ENCODE measurements at places on chromosomes 2 and 18.
A peak's percentile ranks its signal among the peaks of the same experiment; 100 is the strongest.

DNA sequence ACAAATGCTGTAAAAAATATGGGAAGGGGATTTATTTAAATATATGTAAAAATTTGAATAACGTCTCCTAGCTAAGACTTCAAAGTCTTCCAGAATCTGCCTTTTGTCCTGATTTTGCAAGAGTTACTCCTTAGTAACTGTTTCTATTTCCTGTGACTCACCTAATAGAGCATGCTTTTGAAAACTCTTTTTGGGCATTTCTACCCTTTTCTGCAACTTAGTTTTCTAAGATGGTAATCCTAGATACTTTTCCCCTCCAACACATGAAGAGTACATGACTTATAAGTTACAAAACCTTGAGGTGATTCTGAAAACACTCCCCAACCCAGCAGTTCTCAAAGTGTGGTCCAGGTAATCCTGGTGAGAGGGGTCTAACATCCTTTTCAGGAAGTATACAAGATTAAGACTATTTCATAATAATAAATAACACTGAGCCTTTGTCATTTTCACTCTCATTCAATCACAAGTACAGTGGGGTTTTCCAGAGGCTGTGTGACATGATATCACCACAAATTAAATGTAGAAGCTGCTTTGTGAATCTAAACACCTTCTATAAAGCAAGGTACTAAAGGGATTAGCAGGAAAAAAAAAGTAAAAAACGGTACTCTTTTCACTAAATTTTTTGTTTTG is 31.9 kb downstream of the PPP4R3B start:
- no peak for DNase-seq

DNA sequence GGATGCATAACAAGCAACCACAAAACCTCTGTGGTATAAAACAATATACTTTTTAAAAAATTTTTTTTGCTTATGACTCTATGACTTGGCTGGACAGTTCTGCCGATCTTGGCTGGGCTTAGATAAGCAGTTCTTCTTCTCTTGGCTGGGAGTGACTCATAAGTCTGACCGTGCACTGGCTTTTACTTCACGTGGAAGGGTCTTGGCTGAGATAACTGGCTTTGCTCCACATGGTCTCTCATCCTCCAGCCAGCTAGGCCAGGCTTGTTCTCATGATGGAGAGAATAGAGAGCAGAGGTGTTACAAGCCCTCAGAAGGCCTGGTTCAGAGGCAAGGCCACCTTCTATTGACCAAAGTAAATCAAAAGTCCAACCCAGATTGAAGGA is 178.9 kb upstream of the SERPINE2 start:
- no peak for DNase-seq

- no peak for DNase-seq
These were observed 694 bp downstream of the UNC50 start for GRCh38 chr2:98608962-98609604.

DNA sequence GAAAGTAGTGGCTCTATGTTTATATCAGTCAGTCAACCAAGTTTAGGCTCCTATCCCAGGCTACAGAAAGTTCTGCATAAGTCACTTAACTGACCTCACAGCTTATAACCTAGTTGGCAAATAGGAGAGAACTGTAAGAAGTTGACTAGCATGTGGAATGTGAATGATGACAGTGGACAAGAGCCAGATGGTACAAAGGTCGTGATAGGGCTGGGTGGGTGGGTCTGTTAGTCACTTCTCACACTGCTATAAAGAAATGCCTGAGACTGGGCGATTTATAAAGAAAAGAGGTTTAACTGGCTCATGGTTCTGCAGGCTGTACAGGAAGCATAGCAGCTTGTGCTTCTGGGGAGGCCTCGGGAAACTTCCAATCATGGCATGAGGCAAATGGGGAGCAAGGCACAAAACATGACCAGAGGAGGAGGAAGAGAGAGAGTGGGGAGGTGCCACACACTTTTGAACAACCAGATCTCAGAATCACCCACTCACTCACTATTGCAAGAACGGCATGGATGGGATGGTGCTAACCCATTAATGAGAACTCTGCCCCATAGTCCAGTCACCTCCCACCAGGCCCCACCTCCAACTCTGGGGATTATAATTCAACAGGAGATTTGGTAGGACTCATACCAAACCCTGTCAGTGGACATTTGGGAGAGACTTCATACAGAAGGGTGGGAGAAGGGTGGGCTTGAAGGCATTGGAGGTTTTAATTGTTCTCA is 68.8 kb downstream of the LTBP1 start:
- no peak for DNase-seq

- no peak for DNase-seq
These were observed 42.5 kb downstream of the SDC1 start for GRCh38 chr2:20182241-20182931.

DNA sequence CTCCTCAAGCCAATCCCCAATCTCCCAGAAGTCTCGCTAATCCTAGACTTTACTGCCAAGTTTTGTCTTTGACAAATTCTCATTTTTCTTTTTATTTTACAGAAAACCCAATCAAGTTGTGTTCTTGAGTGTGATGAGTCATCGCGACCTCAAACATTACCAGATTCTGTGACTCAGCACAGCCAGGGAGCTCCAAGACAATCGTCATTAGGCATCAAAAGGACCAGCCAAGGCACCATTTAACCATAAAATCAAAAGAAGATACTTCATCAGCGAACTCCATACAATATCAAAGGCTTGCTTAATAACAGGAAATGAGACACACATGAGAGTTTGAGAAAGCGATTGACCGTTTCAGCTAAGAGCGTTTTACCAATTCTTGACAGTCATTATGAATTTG is 146.2 kb upstream of the AGAP1 start:
- DNase-seq: no peak

GRCh38 chr18:75757951-75758350 is 330.4 kb upstream of the SMIM21 start:
- no peak for DNase-seq

GRCh38 chr2:62968168-62968567 is 82.5 kb upstream of the OTX1 start:
- DNase-seq: no peak

DNA sequence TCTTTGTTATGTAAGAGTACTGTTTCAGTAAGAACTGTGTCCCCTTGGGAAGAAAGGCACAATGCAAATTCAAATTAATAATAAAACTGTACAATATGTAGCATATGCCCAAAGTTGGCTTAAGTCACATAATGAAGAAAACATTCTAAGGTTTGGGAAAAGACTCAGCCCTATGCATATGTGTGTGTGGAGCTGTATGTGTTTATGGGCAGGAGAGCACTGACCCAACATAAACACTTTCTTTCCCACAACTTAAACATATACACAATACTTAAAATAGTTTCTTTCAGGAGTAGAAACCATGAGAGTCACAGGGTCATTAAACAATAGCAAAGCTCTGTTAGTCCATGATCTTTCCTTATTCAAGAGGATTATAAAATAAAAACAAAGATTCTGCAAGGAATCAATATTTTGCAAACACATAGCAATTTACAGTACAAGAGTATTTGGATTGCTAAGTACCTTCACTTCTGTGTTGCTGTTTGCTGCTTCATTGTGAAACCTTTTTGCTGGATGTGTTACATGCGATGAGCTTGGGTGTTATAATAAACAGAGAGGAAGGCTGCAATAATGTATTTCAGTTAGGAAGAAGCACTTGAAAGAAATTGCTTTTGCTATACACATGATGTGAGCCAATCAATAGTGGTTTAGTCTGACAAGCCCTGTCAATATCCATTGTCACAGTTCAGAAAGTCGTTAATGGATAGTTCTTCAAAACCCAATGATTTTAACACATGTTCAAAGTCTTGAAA is 347.3 kb downstream of the ARHGAP15 start:
- DNase-seq: peak; percentile 58

- no peak for DNase-seq
These were observed 3.8 kb downstream of the MRPL30 start for GRCh38 chr2:99184811-99185210.

DNA sequence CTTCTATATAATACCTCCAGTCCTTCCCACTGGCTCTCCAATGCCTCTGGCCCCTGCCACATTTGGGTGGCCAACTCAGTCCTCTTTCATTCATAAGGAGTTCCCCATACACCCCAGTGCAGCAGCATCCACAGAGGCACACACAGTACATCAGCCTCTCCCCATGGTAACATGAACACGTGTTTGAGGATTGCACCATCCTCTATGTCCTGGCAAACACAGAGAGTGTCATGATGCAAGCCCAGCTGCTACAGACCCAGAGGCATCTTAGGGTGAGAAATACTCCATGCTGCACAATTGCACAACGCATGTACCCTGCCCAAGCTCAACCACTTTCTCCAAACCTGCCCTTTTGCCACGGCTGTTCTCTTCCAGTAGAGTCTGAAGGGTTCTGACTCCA is 11.5 kb downstream of the IGFBP5 start:
- no peak for DNase-seq

DNA sequence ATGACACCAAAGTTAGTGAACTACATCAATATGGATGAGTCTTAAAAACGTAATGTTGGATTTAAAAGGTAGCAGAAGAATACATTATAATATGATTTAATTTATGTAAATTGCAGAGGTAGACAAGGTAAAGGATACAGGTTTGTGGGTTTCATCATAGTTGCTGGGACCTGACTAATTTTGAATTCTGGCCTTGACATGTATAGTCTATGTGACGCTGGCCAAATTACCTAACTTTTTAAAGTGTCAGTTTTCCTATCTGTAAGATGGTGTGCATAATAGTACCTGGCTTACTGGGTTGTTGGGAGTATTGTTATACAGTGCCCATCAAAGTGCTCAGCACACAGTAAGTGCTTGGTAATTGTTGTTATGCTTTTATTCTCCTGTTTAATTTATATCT is 34.5 kb downstream of the GALNT1 start:
- DNase-seq: no peak

DNA sequence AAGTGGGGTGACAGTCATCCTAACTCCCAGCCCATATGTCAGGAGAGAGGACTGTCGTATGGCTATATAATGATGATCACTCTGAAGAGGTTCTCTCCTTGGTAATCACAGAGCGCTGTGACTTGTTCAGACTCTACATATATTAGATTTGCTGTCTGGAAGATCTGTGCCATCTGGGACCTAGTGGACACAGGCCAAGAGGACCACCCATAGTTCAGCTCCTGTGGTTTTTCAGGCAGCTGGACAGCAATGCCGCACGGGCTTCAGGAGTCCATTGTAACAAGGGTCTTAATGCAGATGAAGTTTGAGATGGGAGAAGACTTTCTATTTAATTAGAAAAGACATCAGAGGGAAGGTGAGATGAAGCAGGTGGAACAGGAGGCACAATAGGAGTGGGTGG is 40.1 kb upstream of the EPHA4 start:
- no peak for DNase-seq

GRCh38 chr2:187709065-187709464 is 154.8 kb upstream of the TFPI start:
- DNase-seq: no peak

DNA sequence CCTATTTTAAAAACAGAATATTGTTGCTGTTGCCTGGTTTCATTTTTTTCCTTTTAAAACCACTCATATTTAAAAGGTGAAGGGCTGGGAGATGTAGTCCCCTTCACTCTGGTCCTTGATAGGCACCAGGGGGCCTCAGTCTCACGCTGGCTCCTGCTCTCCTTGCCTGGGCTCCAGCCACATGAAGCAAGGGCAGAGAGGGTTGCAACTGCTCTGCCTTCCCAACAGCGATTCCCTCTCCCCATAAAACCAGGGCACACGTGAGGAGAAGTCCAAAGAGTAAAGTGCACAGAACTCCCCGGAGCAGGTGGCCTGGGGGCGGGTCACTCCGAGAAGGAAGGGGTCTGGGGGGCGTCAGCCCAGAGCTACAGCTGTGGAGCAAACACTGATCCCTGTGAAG is 12.8 kb downstream of the TMEM127 start:
- no peak for DNase-seq

DNA sequence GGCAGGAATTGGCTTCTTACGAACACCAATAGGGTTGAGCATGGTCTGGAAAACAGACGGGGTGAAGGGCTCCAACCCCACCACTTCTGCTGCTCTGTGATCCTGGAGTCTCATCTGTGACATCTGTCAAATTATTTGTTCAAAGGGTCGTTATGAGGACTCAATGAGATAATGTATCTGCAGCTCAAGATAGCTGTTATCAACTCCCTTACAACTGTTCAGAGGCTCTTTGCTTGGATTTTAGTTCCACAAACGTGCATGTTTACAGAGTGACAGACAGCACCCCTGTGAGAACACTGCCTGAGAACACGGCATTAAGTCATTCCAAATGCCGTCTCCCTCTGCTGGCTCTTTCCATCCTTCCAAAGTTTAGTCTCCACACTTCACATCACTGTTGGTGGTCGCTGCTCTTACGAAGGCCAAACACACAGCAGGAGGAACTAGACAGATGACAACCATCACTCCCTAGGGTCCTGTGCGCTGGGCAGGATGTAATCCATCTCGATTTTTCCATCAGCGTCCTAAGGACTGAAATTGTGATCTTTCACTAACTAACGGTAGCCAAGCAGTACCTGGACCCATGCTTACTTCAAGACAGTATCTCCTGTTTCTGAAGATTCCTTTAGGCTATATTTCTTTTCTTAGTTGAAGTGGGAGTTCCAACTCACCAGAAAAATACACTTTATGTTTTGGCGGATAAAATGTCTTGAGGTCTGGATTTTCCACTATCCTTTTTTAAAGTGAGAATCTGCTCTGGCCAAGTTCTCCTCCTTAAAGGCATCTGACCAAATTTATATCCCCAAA is 220.3 kb downstream of the ANAPC1 start:
- DNase-seq: no peak

DNA sequence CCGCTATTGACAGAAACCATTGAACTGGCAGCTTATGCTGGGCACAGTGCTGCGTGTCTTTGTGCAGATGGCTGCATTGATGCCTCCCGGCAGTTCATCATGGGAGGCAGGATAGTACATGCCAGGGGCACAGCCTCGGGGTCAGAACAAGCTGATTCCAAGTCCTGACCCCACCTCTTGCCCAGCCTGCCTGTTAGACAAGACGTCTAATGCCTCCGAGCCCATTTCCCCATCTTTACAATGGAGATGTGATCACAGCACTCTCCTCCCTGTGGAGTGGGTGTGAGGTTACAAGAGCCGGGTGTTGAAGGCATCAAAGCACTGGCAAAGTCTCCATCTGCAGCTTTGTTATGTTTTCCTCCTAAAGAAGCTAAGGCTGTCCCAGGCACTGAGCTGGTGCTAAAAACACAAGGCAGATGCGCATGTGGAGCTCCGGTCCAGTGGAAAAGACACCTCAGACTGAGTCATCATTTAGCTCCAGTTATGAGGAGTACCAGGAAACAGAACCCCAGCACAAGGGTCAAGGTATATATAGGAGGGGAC is 125.7 kb upstream of the EPAS1 start:
- peak; percentile 34 for DNase-seq

DNA sequence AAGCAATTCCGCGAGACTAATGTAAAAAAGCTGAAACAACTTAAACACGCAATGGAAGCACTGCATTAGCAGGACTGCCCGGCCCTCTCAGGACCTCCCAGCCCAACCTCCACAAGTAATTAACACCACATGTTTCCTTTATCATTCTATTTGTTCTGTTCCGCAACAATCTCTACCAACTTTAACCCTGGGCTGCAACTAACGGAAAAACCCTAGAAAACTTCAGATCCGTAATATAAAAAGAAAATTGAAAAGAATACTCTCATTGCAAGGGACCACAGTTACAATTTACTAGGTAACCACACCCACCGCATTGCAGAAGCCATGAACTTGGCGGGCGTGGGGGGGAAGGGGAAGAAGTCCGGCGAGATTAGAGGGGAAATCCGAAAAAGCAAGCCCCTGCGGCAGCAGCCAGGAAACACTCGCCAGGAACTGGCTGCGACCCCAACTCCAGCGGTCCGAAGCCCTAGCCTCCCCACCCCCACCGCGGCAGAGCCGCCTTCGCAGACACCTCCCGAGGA is 1.2 kb downstream of the EPB41L3 start:
- DNase-seq: peak; percentile 74

Data from eye (tissue), 1 donor.